Small intestine (tissue), 16 donors: ENCODE measurements at places on chromosomes 12 and 14.

DNA sequence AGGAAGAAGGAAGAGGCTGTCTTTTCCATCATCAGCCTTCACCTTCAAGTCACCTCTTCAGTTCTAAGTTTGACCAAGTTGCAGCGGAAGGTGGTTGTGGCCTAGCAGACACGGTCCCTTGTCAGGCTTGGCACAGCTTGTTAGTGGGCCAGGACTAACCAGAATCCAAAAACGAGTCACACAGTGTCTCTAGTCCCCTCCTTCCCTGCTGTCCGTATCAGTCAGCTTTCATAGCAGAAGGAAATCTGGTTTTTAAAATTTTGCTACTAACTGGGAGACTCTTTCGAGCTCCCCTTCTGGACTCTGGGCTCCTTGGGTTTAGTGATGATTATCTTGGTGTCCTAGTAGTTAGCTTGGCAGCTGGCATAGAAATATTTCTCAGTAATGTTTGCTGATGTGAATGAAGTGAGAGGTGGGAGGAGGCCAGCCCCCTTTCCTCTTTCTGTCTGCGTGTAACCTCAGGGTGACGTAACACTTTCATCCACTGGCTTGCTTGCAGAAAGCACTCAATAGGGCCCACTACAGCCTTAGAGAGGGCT lies 3.8 kb downstream of the ETV6 start:
- peak; percentile 20 for DNase-seq

GRCh38 chr12:115975411-115975810 lies 302.1 kb downstream of the MED13L start:
- DNase-seq = no peak

- DNase-seq = no peak
Measured at GRCh38 chr14:32330351-32331111, 1.4 kb downstream of the AKAP6 start.

GRCh38 chr14:72576258-72576657 lies 317.6 kb downstream of the DPF3 start:
- DNase-seq = no peak

DNA sequence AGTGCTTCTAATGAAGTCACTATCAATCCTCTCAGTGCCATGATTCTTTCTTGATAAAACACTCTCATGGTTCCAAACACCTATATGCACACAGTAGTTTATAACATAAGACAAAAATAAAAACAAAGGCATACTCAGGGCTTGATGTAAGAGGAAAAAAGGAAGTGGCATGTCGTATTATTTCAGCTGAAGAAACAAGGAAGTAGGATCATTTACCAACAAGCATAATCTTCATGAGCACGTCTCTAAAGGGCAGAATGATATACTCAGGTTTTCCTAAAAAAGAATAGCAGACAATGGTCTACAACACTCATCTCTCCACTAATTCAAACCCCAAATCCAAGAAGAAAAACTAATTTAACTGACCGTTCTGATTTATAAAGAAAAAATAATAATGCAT lies 33.9 kb downstream of the NUMB start:
- peak; percentile 22 for DNase-seq

- peak; percentile 78 for DNase-seq
Measured at GRCh38 chr14:90301668-90302090, 30.1 kb downstream of the NRDE2 start.
